ENCODE measurements at places on chromosomes 3 and 15. TPM values are rescaled to one million over a fixed set of nuclear protein-coding genes. Genes with fewer than 3 reads are reported as not detected.

GOLGA8K gene
- total RNA-seq = not detected

C2CD4B gene
- total RNA-seq = not detected

CDCP1 gene
- 0.12 TPM for total RNA-seq

ARPP21 gene
- 0.41 TPM for total RNA-seq

CDAN1 gene
- 11.6 TPM for total RNA-seq

RPP25 gene
- not detected for total RNA-seq

SLC41A3 gene
- 43.6 TPM for total RNA-seq

STRIT1 gene
- total RNA-seq = not detected

PYGO1 gene
- 7.8 TPM for total RNA-seq

AHSG gene
- not detected for total RNA-seq

CCK gene
- not detected for total RNA-seq

ROPN1B gene
- total RNA-seq = 0.83 TPM

FEM1B gene
- total RNA-seq = 23.8 TPM

TF gene
- total RNA-seq = not detected

MKRN2 gene
- 35.0 TPM for total RNA-seq

NOX5 gene
- not detected for total RNA-seq

ISLR gene
- total RNA-seq = 0.06 TPM

ARPP19 gene
- total RNA-seq = 109 TPM

DUOX1 gene
- not detected for total RNA-seq

ACP3 gene
- total RNA-seq = not detected

PLA2G4B gene
- 0.62 TPM for total RNA-seq

GRIP2 gene
- total RNA-seq = not detected

ANKRD34C gene
- total RNA-seq = not detected

MYZAP gene
- total RNA-seq = 1.5 TPM

TMEM202 gene
- not detected for total RNA-seq

GHSR gene
- total RNA-seq = not detected

GOLGA6L9 gene
- 0.37 TPM for total RNA-seq

SRPRB gene
- 98.0 TPM for total RNA-seq

CIP2A gene
- 15.4 TPM for total RNA-seq

HTR3E gene
- not detected for total RNA-seq

ST3GAL6 gene
- total RNA-seq = 11.9 TPM

RASA2 gene
- total RNA-seq = 8.1 TPM

PRRT3 gene
- total RNA-seq = 3.4 TPM
